Caki2 (cell line): ENCODE measurements at places on chromosomes 5 and 9. TPM values are rescaled to one million over a fixed set of nuclear protein-coding genes. Genes with fewer than 3 reads are reported as not detected.

- DNase-seq: peak; percentile 71
Observed at GRCh38 chr9:3793971-3794383, 268.2 kb upstream of the RFX3 start.

The LECT2 gene
- not detected in 2 replicates for total RNA-seq

The TDRD7 gene
- 14.2 and 15.4 TPM in 2 replicates for total RNA-seq

- DNase-seq: peak; percentile 92
Observed at GRCh38 chr9:87909310-87910041, 8.3 kb upstream of the SPATA31C1 start.

DNA sequence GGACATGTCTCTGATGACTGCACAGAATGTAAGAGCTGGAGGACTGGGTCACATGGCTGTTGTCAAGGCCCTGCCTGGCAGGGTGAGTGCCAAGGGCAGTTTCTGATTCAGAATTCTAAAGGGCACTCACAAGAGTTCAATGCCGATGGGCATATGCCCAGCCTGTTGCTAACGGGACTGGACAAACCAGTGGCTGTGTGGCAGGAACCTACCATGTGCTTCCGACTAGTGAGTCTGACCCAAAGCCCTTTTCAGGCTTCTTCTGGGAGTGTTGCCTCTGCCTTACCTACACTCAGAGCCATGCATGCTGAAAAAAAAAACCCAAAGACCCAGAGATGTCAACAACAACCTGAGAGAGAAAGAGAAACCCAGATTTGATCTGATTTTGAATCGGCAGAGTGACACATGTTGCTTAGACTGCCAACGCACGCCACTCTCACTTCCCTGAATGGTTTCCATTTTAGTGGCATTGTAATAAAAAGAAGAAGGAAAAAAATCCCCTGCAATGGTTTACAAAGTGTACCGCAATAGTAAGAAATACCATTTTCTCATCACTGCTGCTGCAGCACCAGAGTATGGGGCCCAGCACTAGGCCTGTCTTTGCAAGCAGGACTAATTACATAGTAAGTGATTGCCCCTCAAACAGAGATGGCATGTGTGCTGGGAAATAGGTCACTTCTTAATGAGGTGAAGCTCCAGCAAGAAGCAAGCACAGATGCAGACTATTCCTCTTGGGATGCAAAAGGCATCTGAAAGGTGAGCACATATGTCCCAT, 194.3 kb downstream of the PALM2AKAP2 start:
- DNase-seq: no peak

The DIAPH1 gene
- 17.0 and 43.6 TPM in 2 replicates for total RNA-seq

DNA sequence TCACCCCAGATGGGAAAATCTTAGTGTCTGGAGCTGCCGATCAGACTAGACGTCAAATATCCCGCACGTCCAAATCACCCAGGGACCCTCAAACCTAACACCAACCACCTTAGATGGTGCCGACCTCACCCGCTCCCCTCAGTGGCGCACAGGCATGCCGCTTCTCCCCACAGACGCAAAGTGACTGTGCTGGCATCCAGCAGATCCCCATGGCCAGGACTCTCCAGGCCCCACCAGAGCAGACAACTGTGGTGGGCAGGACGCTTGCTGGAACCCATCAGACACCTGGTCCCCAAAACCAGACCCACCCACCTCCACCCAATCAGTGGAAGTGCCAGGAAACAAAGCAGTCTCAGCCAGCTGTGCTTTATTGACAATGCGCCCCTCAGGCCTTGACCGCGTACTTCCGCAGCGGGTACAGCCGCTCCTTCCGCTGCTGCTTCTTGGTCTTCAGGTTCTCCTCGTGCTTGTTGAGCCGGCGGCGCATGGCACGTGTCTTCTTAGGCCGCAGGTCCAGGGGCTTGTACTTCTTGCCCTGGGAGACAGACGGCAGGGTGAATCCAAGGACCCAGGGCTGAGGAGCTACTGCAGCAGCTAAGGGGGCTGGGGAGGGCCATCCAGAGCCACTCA, 4.1 kb downstream of the RPL35 start:
- DNase-seq: no peak

DNA sequence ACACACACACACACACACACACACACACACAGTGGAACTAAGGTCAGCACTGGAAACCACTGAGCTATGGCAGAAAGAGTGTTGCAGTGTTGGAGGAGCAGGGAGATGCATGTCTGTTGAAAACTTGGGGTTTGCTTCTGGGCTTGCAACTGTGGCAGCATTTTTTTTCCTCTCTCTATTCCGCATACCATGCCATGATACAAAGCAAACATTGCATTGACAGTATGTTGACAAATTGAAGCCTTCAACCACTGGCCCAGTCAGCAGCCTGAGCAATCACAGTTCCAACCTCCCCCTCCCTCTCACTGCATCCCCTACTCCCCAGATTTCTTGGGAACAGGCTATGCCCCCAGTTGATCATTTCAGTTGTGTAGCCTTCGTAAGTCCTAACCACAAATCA, 478.1 kb upstream of the WWC1 start:
- DNase-seq: no peak

DNA sequence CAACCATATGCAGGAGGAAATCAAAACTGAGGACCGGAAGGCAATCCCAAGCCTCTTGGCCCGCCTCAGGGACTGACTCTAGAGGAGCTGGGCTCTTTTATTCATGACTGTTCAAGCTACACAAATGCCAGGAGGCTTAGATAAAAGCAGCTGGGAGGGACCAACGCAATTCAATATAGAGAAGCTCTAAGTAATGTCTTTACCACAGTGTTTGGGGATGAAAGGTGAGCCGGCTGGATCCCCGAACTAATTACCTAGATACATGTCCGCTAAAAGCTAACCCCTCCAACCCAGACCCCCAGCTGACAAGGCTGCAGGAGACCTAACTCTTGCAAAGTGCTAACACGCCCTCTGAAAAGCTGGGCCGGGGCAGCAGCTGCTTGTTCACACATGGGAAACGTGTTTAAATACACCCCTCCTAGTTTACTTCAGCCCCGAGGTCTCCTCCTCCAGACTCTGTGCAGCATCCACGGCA, 67.5 kb downstream of the TLE1 start:
- DNase-seq: no peak

The IGFBPL1 gene
- total RNA-seq: 2.3 and 7.6 TPM in 2 replicates

The CWC27 gene
- 15.5 and 22.4 TPM in 2 replicates for total RNA-seq

GRCh38 chr9:94623253-94623652, 16.1 kb downstream of the FBP1 start:
- no peak for DNase-seq

The BTNL3 gene
- not detected in 2 replicates for total RNA-seq

The ITGA2 gene
- 1.8 and 1.9 TPM in 2 replicates for total RNA-seq

GRCh38 chr5:40202814-40203440, 476.8 kb upstream of the PTGER4 start:
- DNase-seq: no peak

- no peak for DNase-seq
Observed at GRCh38 chr9:111805262-111805661, 10.5 kb upstream of the SHOC1 start.

The FAM153A gene
- not detected in 2 replicates for total RNA-seq

The ARHGEF37 gene
- 3.8 and 5.0 TPM in 2 replicates for total RNA-seq

- peak; percentile 30 for DNase-seq
Observed at GRCh38 chr9:113219969-113220368, 1.1 kb downstream of the FKBP15 start.

The CBY3 gene
- total RNA-seq: not detected in 2 replicates

The GALNT12 gene
- total RNA-seq: 75.9 and 110 TPM in 2 replicates

DNA sequence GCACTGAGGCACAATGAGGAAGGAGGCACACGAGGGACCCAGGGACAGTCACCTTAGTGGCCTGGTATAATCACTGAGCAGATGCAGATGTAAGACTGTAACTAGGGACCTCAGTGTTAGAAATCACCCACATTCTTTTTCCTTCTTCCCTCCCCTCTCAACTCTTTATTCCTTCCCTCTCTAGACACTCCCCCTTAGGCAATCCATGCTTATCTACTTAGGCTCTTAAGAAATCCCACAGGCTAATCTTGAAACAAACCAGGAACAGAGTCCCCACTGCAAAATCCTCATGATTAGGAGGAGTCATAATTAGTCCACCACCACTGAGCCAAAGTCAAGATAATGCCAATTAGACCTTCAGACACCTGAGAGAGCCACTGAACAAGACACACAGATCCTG, 84.7 kb downstream of the ELAVL2 start:
- no peak for DNase-seq

GRCh38 chr5:157038568-157039187, 20.2 kb downstream of the HAVCR1 start:
- DNase-seq: peak; percentile 84

The DMRTA1 gene
- total RNA-seq: 6.0 and 7.3 TPM in 2 replicates

The S1PR3 gene
- total RNA-seq: 8.8 and 15.2 TPM in 2 replicates

The ZNF454 gene
- not detected in 2 replicates for total RNA-seq

DNA sequence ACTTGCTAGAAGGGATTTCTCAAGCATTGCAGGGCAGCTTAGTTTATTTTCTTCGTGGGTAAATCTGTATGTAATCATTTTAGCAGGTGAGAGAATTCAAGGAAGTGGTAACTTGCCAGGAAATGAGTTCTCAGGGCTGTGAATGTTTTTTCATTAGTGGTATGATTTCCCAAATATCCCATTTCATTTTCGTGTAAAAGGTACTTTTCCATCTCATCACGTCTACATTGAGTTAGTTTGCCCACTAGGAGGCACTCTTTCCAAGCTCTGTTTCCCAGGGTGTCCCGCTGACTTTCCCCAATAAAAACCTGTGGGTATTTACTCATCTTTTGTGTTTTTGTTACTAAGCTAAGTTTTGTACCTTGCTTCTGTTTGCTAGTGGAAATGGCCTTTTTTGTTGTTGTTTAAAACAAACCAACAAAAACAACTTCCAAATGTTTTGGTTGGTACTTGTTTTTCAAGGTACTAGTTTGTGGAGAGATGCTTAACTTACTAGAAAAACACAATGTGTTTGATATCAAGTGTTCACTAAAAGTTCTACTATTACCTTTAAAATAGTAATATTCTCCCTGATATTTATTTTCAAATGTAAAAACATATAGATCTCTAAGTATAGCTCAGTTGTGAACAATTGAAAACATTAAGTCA, 373.6 kb downstream of the ADGRV1 start:
- DNase-seq: peak; percentile 62

- DNase-seq: no peak
Observed at GRCh38 chr9:89730715-89731114, 125.9 kb downstream of the GADD45G start.

The YTHDC2 gene
- total RNA-seq: 3.4 and 5.8 TPM in 2 replicates

The MTREX gene
- total RNA-seq: 25.6 and 58.2 TPM in 2 replicates

DNA sequence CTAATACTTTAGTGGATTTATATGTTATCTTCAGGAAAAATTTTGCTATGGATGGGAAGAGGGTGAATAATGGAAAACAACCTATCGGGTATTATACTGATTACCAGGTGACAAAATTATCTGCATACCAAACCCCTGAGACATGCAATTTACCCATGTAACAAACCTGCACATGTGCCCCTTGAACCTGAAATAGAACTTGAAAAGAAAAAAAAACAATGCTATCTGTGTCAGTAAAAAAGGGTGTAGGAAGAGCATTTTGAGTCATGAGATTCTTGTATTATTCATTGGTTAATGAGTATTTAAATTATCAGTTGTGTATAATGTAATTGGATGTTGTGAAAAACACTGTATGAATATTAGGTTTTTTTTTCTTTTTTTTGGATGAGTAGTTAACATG, 75.4 kb downstream of the PRR16 start:
- peak; percentile 39 for DNase-seq

GRCh38 chr9:122827761-122828093, 661 bp downstream of the PDCL start:
- no peak for DNase-seq

DNA sequence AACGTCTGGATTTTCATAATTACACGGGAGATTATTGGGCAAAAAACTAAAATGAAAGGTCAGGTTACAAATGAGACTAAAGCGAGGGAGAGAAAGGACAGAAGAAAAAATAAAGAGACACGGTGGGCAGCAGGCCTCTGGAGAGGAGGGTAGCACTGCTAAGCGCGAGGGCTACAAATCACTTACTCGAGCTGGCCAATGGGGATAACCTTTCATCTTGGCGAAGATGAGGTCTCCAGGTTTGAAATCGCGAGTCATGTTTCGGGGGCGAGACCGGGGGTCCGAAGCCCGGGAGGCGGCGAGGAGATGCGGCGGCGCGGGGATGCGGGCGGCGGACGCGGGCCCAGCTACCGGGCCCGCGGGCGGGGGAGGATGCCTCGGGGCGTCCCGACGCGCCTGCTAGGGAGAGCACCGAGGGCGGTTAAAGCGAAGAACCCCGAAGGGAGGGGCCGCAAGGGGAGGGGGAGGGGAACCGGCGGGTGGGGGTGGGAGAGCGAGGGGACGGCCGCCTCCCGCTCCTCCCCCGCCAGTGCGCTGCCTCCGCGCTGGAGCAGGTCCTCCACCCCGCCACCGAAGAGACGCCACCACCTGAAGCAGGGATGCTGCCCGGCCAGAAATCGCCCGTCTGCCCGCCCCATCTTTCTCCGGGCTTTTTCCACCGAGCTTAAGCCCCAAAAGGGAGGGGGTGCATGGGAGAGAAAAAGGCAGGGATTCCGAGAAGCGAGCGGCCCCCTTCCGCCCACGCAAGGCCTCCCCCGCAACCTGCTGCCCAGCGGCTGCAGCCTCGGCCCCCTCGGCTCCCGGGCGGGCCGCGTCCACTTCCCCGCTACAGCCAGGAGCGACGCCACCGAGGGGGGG, 610 bp downstream of the PSIP1 start:
- peak; percentile 20 for DNase-seq

DNA sequence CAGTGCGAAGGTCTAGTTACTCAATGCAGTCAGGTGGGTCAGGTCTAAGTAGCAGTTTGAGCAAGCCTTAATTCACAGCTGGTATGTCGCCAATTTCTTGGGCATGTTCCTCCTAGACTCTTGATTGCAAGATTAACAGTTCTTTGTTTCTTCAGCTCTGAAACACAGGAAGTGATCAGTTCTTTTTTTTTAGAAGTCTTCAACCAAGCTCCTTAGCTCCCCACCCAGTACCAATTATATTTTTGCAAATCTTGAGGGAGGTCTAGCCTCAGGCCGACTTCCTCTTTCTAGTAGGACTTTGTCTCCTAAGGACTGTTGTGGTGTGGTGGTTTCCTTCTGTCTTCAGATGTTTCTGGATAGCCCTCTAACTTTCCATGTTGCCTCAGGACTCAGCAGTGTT, 2054.2 kb downstream of the MAT2B start:
- DNase-seq: no peak

DNA sequence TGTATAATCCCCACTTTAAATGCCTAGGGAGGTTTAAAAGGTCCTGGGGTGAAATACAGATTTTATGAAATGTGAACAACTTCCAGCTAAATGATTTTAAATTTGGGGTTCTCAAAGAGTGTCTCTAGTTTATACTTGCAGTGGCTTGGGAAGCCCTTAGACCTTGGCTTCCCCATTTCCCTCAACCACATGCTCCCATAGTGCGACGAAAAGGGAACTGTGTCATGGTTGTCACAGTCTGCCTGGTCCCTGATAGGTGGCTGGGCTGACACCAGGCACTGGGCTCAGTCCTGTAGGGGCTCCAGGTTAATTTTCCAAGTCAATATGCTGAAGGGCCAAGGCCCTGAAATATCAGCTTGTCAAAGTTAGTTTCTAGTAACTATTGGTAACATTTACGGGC, 10.4 kb upstream of the CXCL14 start:
- DNase-seq: no peak
